ENCODE measurements at places on chromosomes 5 and 9. TPM values are rescaled to one million over a fixed set of nuclear protein-coding genes. Genes with fewer than 3 reads are reported as not detected.

The LRRC14B gene
- total RNA-seq: not detected

The LRRC19 gene
- total RNA-seq: 65.4 TPM

The SNCAIP gene
- total RNA-seq: 0.70 TPM

The PCDHA9 gene
- total RNA-seq: not detected

The DOCK2 gene
- total RNA-seq: 20.1 TPM

The RASEF gene
- total RNA-seq: 9.9 TPM

The STK32A gene
- total RNA-seq: 0.27 TPM

The TMEM174 gene
- not detected for total RNA-seq

The NRG2 gene
- not detected for total RNA-seq

- DNase-seq: no peak
Observed at GRCh38 chr5:129902816-129903215, 1.4 kb upstream of the CHSY3 start.

- no peak for DNase-seq
Observed at GRCh38 chr5:107322936-107323335, 347.8 kb downstream of the EFNA5 start.

GRCh38 chr5:115831163-115831768, 10.1 kb downstream of the ATG12 start:
- DNase-seq: peak; percentile 66

GRCh38 chr5:102153003-102153759, 142.9 kb downstream of the SLCO4C1 start:
- no peak for DNase-seq

GRCh38 chr9:107949061-107949460, 459.5 kb upstream of the KLF4 start:
- DNase-seq: no peak

- peak; percentile 43 for DNase-seq
Observed at GRCh38 chr9:134617246-134617645, 24.4 kb upstream of the COL5A1 start.

GRCh38 chr5:491856-492155, 32.4 kb downstream of the SLC9A3 start:
- no peak for DNase-seq

All from Peyer's patch (tissue), 4 donors.